Right forelimb (tissue), 1 donor: ENCODE measurements at places on chromosomes 7 and 10.

- no peak for DNase-seq
Observed at GRCh38 chr10:91032611-91033206, 111.8 kb upstream of the ANKRD1 start.

DNA sequence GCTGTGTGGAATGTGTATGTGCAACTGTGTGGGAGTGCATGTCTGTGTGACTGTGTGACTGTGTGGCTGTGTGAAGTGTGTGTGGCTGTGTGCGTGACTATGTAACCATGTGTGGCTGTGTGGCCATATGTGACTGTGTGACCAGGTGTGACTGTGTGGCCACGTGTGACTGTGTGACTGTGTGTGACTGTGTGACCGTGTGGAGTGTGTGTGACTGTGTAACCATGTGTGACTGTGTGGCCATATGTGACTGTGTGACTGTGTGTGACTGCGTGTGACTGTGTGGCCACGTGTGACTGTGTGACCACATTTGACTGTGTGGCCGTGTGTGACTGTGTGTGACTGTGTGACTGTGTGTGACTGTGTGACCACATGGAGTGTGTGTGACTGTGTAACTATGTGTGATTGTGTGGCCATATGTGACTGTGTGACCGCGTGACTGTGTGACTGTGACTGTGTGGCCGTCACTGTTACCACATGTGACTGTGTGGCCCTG lies 502.9 kb downstream of the DNAJB6 start:
- no peak for DNase-seq

- no peak for DNase-seq
Observed at GRCh38 chr10:48322017-48322416, 15.5 kb downstream of the MAPK8 start.

DNA sequence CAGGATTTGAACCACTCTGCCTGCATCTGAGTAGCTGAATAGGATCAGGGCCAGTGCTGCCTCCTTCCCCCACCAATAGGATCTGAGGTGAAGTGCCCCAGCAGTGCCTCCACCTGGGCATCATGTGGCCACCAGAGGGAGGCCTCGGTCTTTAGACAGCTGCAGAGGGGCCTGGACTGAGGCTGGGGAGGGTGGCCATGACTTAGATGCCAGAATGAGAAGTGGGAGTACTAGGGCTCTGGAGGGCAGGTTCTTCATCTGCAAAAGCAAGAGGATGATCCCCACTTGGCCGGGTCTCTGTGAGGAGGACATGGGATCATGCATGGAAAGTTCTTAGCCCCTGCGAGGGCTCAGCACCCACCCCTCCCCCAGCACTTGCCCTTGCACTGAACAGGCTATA lies 56.9 kb downstream of the NEUROG3 start:
- no peak for DNase-seq

DNA sequence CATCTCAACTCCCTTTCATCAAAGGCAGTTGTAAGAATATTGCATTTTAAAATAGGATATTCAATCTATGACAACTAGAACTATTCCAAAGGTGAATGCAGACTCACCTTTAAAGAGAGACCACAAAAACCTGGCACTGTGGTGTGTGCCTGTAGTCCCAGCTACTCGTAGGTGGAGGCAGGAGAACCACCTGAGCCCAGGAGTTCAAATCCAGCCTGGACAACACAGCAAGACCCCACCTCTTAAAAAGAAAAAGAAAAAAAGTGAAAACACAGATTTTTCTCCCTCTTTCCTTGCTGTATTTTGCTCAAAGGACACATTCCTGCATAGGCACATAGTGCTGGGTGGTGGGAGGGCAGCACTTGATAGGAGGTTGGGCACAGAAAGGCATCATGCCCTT lies 739 bp upstream of the ALDH18A1 start:
- DNase-seq = no peak

- DNase-seq = no peak
Observed at GRCh38 chr10:75033399-75034130, 77.9 kb upstream of the SAMD8 start.

- no peak for DNase-seq
Observed at GRCh38 chr10:47325303-47326291, 3.3 kb downstream of the GDF2 start.

- no peak for DNase-seq
Observed at GRCh38 chr7:148912758-148913541, 28.9 kb upstream of the EZH2 start.

DNA sequence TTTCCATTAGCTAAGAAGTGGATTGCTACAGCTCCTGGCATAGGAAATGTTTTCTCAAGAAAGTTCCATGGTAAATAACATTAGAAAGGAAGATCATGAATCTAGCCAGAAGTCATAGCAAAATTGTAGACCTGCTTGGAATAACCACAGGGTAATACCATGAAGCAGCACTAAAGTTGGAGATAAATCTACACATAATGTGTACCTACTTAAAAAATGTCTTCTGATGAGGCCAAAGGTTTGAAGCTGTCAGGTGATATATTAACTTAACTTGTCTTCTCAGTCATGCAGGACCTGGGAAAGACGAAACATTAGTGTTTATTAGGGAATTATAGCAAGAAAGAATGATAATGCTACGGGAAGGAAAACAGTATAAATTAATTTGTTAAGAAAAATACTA lies 6.3 kb downstream of the CISD1 start:
- DNase-seq = no peak
